ENCODE measurements at places on chromosomes 3 and 15.

- DNase-seq, result no peak
Measured at GRCh38 chr3:70982700-70983140, 600.8 kb downstream of the FOXP1 start.

GRCh38 chr3:95508124-95508523, 1306.3 kb upstream of the EPHA6 start:
- no peak for DNase-seq

- no peak for DNase-seq
Measured at GRCh38 chr3:194732617-194733016, 46.9 kb downstream of the FAM43A start.

- DNase-seq, result peak; percentile 12
Measured at GRCh38 chr3:81920816-81921215, 159.4 kb upstream of the GBE1 start.

DNA sequence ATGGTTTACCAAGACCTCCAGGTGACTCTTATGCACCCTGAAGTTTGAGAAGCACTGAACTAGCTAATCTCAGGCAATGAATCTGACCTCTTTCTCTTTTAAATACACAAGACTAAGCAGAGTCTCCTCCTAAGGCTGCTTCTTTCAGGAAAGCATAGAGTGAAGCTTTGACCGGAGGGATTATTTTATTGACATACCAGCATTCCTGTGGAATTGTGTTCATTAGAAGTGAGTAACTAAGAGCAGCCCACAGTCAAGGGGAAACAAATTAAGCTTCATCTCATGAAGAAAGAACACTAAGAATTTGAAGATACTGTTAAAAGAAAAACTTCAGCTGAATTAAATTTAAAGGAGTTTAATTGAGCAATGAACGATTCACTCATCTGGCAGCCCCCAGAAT, 963.5 kb downstream of the NTRK3 start:
- no peak for DNase-seq

- DNase-seq, result no peak
Measured at GRCh38 chr3:110246796-110247376, 824.7 kb upstream of the NECTIN3 start.

All from SK-N-SH (cell line).